ENCODE measurements at places on chromosomes 16 and 17.

DNA sequence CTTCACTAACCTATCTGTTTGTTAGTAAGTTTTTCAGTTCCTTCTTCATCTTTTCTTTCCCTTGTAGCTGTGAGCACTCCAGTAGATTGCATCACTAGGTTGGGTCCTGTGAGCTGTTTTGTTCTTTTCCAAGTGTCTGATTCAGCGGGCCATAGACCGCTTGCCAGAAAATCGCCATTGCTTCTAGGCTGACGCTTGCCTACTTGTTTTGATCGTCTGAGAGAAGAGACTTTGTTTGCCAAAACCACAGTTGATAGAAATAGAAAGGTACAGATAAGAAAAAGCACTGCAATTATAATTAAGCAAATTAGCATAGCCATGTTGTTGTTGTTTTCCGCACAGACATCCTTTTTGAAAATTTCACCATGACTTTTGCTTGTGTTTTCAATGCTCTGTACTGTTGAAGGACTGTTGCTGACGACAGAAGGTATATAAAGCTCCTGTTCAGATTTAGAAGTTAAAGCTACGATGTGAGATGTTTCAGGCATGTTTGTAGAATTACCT, 3.1 kb downstream of the EVI2A start:
- no peak for DNase-seq

GRCh38 chr17:82465023-82465603, 6.6 kb downstream of the NARF start:
- no peak for DNase-seq

DNA sequence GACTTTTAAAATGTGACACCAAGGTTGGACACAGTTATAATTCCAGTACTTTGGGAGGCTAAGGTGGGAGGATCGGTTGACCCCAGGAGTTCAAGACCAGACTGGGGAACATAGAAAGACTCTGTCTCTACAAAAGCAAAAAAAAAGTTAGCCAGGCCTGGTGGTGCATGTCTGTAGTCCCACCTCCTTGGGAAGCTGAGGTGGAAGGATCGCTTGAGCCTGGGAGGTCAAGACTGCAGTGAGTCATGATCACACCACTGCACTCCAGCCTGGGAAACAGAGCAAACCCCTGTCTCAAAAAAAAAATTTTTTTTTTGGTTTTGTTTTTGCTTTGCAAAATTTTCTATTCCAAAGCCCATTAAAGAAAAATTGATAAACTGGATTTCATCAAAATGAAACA, 281.4 kb downstream of the BCAS3 start:
- DNase-seq: no peak

DNA sequence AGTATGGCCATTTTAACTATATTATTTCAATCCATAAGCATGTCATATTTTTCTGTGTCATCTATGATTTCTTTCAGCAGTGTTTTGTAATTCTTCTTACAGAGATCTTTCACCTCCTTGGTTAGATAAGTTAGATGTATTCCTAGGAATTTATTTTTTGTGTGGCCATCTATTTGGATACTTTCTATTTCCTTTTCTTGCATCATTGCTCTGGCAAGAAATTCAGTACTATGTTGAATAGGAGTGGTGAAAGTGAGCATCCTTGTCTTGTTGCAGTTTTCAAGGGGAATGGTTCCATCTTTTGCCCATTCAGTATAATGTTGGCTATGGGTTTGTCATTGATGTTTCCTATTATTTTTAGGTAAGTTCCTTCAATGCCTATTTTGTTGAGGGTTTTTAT, 15.1 kb upstream of the ABCA9 start:
- no peak for DNase-seq
